Activated T-cell treated with anti-CD3 and anti-CD28 coated beads, Interleukin-2, amount 50 U/mL, for 24 hours (primary cell): ENCODE measurements at places on chromosomes 7 and 10.

GRCh38 chr10:132544744-132545658, 7.4 kb downstream of the INPP5A start:
- DNase-seq, result no peak

DNA sequence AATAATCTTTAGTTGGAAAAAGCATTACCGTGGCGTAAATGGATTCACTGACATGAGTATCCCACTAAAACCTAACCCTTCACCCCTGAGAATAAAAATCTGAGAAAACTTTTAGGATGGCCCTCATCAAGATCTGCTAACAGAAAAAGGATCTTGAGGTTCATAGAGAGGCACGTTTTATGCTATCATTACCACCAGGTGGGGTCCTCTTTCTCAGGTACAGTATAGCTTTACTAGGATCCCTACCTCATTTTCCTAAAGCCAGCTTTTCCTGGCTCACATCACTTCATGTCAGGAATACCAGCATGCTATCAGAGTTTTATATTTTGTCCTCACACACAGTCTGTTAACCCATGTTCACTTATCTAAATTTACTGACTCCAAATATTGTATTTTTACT, 173.7 kb downstream of the POM121L12 start:
- DNase-seq, result no peak

DNA sequence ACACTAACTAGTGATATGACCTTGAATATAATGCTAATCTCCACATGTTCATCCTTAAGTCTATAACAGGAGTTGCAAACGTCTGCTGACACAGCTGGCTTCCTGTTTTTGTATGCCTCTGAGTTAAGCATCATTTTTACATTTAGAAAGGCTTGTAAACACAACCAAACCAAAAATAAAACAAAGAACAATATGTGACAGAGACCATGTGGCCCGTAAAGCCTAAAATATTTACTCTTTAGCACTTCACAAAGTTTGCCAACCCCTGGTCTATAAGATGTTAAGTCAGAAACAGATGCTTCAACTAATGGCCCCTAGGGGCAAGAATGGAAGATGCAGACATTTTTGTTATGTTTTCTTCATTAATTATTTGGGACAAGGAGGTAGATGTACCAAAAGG, 109.3 kb downstream of the CPEB3 start:
- no peak for DNase-seq

GRCh38 chr7:150431839-150432658, 18.4 kb upstream of the GIMAP8 start:
- no peak for DNase-seq

DNA sequence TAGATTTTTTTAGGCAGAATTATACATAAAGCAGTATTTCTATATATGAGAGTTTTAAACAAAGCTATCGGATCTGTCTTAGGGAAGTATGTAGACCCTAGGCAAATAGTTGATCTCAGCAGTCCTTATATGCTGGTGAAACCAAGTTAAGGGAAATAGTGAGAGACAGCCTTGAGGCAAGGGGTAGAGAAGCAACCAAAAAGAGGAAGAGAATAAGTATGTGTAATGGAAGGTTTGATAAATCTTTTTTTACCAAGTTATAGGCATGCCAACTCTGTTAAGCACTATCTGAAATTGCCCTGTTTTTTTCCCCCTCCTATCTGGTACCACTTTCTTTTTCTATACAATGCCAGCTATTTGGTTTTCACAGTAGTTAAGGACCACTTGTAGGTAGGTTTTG, 19.9 kb downstream of the SPAG6 start:
- DNase-seq, result no peak

- no peak for DNase-seq
These were observed 92.7 kb downstream of the PIP4K2A start for GRCh38 chr10:22621726-22622125.

DNA sequence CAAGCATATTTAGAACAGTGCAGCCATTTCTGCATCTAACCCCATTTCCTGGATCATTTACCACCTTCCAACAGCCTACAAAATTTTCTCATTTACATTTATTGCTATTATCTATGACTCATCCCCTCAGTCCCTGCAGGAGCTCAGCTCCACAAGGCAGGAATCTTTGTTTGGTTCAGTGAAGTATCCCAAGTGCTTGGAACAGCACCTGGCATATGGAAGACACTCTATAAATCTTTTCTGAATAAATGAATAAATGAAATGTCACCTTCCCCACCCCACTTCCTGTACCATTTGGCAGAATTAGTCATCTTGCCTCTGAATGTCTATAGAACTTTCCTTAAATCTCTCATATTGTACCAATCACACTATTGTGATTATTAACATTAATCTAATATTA, 110.7 kb downstream of the HIP1 start:
- no peak for DNase-seq

DNA sequence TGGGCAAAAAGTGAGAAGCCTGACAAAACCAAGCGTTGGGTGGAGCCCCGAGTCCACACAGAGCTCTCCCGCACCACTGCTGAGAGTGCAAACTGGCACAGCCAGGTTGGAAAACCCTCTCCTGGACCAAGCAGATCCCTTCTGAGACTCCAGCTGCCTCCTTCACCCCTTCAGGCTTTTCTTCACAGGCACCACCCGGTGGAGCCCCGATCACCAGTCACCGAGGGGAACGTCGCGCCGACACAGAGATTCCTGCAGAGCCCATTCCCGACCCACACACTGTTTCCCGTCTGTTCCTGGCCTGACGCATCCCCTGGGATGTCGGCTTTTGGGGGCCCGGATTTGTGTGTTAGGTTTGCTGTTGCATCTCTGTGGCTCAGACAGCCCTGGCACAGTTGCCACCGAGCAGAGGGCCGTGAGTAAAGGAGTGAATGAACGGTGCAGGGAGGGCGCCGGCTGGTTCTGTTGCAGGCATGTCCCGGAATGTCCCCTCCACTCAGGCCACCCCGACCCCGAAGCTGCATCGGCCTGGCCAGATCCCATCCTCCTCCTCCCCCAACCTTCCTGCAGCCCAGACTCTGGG, 51.0 kb upstream of the INPP5A start:
- peak; percentile 12 for DNase-seq

GRCh38 chr7:7369134-7369533, 166.5 kb downstream of the COL28A1 start:
- no peak for DNase-seq

- DNase-seq, result no peak
These were observed 28.2 kb downstream of the TAS2R41 start for GRCh38 chr7:143505838-143506237.

GRCh38 chr10:7529638-7530037, 118.8 kb upstream of the SFMBT2 start:
- DNase-seq, result no peak

GRCh38 chr7:29968683-29969395, 20.8 kb downstream of the SCRN1 start:
- DNase-seq, result no peak

DNA sequence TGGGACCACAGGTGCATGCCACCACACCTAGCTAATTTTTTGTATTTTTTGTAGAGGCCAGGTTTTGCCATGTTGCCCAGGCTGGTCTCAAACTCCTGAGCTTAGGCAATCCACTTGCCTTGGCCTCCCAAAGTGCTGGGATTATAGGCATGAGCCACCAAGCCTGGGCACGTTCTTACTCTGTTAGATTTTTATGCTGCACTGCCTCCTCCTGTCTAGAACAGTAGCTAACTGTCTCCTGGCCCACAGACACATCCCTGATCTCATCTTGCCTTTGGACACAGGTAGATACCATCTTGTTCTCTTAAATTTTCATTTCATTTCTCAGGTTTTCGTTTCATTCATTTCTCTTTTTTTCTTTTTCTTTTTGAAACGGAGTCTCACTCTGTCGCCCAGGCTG, 41.1 kb downstream of the BLVRA start:
- no peak for DNase-seq

- no peak for DNase-seq
These were observed 7.6 kb downstream of the LOXL4 start for GRCh38 chr10:98260350-98260749.

DNA sequence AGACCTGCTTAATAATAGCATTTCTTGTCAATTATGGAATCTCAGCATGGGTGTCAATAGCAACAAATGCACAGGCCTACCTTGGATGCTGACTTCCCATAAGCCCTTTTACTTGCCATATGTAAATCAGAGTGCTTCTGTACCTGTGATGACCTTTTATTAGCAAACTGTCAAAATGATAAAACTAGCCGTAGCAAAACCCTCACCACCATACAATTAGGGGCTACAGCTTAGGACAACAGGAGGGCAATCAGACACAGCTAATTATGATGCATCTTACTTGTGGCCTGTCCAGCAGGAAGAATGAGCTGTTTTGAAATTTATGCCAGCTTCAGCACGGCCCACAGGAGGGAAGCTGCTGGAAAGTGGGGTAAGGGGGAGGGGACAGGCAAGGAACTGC, 201.6 kb downstream of the TAX1BP1 start:
- DNase-seq, result no peak

DNA sequence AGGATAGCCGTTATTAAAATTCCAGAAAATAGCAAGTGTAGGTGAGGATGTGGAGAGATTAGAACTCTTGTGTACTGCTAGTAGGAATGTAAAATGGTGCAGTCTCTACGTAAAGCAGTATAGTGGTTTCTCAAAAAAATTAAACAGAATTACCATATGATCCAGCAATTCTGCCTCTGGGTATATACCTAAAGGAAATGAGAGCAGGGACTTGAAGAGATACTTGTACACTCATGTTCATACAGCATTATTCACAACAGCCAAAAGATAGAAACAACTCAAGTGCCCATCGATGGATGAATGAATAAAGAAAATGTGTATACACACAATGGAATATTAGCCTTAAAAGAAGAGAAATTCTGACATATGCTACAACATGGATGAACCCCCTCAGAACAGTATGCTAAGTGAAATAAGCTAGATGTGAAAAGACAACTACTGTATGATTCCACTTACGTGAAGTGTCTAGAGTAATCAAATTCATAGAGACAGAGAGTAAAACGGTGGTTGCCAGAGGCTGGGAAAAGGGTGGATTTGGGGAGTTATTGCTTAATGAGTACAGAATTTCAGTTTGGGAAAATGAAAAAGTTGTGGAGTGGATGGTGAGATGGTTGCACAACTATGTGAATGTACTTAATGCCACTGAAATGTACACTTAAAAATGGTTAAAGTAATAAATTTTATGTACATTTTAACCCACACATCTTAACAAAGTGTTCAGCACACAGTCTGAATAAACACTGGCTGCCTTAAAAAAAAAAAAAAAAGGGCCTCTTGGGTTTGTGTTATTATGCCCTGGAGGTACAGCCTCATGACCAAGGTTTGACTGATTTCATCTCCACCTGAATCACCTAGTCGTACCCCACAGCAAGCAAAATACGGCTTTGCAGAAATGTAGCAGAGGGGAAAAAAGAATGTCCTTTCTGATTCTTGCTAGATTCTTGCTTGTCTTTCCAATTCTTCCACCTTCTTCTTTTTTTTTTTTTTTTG, 26.2 kb downstream of the BUB3 start:
- no peak for DNase-seq

DNA sequence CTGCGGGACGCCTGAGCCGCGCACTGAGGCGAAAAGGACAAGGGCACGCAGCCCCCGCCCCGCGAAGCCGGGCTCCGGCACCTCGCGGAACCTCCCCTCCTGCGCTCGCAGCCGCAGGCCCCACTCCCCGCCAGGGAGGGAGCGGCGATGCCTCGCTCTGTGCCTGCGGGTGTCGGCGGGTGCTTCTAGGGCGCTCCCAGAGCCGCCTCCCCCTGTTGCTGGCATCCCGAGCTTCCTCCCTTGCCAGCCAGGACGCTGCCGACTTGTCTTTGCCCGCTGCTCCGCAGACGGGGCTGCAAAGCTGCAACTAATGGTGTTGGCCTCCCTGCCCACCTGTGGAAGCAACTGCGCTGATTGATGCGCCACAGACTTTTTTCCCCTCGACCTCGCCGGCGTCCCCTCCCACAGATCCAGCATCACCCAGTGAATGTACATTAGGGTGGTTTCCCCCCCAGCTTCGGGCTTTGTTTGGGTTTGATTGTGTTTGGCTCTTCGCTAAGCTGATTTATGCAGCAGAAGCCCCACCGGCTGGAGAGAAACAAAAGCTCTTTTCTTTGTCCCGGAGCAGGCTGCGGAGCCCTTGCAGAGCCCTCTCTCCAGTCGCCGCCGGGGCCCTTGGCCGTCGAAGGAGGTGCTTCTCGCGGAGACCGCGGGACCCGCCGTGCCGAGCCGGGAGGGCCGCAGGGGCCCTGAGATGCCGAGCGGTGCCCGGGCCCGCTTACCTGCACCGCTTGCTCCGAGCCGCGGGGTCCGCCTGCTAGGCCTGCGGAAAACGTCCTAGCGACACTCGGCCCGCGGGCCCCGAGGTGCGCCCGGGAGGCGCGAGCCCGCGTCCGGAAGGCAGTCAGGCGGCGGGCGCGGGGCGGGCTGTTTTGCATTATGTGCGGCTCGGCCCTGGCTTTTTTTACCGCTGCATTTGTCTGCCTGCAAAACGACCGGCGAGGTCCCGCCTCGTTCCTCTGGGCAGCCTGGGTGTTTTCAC, 519 bp downstream of the ITGB8 start:
- DNase-seq, result peak; percentile 47

- no peak for DNase-seq
These were observed 607 bp upstream of the GGCT start for GRCh38 chr7:30505174-30505697.

DNA sequence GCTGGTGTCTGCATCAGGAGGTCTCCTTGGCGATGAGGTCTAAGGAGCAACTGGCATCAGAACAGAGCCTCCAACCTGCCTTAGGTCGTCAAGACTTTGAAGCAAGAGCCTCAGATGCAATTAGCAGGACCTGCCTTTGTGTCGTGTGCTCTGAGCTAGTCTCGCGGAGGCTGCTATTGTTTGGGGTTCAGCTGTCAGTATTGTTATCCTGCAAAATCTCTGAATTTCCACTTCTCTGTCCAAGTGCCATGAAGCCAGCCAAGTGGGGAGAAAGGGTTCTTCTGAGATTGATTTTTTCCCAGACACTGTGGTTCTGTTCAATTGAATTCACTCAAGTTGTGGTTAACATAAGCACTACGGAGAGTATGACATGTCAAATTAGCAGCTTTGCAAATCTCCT, 78.7 kb downstream of the ADARB2 start:
- DNase-seq, result no peak

GRCh38 chr10:110843031-110843430, 28.7 kb upstream of the PDCD4 start:
- no peak for DNase-seq

- no peak for DNase-seq
These were observed 19.5 kb downstream of the EN2 start for GRCh38 chr7:155477476-155477875.
